Esophagus mucosa (tissue), 1 donor: ENCODE measurements at places on chromosomes 16 and 17. TPM values are rescaled to one million over a fixed set of nuclear protein-coding genes. Genes with fewer than 3 reads are reported as not detected.

- ATAC-seq: no peak
Observed at GRCh38 chr17:49343273-49343672, 18.8 kb downstream of the ZNF652 start.

DNA sequence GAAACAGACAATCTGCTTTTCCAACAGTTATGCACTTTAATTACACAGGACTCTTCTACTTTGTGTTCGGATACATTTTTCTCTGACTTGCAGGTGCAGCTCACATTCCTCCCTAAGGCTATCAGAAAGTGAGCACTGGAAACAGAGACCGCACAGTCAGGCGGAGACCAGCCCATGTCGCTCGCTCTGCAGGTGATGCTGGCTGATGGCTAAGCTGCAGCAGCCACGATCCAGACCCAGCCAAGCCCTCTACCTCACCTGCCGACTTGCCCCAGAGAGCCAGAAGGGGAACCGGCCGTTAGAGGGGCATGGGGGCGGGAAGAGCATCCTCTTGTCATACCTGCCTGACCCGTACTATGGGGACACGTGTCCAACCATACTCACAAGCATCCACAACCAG, 33.8 kb downstream of the MAP1LC3B start:
- no peak for ATAC-seq

DNA sequence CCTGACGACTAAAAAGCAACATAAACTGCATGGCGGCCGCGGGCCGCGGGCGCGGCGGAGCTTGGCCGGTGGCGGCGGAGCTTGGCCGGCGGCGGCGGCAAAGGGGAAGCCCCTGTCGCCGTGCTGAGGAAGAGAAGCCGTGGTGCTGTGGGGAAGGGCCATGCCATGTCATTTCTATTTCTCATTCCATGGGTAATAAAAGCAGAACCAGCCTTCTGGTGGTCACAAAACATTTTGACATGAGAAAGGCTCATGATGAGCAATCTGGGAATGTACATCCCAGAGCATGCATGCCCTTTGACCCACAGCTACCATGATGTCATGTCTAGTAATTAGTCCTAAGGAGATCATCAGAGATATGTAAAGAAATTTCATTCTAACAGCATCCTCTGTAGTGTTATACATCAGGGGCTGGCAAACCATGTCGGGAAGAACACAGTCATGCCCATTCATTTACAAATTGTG, 23.9 kb upstream of the HEATR6 start:
- peak; percentile 67 for ATAC-seq

DNA sequence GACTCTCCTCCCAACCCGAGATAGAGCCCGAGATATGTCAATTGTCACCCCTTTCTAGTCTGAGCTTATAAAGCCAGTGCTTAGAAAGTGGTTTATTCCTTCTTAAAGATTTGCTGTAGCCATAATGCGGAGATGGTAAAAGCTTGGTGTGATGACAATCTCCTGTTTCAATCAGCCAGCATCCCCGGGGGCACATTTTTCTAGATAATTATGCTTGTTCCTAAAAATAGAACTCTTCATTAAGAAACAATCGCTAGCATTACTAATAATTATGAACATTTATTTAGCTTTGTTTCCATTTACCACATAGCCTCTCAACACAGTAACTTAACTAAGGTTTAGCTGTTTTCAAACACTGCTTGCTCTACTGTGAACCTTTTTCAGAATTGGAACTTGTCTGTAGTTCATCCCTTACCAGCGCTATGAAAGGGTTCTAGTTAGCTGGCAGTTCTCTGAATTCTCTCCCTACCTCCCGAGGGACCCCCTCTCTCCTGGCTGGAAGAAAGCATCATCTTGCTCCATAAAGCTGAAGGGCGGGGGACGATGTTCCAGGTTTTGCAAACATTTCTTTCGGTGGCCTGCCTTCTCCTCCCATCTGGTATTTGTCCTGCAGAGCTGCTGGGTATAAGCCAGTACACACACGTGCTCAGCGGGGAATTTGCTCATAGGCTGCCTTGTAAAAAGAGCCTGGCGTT, 922 bp upstream of the MRPL58 start:
- peak; percentile 52 for ATAC-seq

- peak; percentile 54 for ATAC-seq
Observed at GRCh38 chr17:21286066-21286770, 1.7 kb downstream of the MAP2K3 start.

DNA sequence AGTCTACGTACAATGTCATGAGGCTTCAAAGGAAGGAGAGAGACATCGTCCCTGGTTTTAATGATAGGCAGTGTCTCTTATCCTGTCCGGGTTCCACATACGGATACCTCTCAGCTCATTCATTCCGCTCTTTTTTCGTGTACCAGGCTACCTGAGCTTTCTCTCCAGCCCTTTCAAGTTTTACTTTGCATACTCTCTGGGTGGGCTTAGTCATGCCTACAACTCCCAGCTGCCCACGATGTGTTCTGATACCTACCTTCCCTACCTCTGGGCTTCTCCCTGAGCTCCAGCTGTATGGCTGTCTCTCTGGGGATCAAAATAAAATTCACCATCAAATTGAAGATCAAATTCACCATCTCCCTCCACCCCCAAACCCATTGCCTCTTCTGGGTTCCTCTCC, 354.0 kb upstream of the EEF2KMT start:
- no peak for ATAC-seq

DNA sequence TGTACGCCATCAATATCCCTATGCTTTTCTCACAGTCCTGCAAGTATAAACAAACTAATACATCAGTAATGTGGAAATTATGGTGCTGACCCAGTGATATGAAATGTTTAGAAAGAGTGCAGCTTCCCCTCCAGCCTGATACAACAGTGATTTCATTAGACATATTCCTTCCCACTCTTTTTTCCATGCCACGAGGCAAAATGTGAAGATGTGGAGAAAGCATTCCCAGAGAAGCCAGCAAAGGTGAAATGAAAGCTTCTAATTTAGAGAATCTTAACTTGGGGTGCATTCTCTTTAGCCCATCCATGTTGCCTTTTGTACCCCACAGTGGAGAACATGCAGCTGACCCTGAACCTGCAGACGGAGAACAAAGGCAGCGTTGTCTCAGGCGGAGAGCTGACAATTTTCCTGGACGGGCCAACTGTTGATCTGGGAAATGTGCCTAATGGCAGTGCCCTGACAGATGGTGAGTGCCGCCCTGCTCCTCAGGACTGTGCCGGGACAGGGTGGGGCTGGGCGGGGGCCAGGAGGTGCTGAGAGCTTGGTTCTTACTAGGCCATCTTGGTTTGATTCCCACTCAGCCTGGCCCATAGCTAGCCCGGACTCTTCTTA, 77.8 kb downstream of the WWP2 start:
- ATAC-seq: peak; percentile 46

GRCh38 chr17:17877529-17878358, 41.0 kb upstream of the SREBF1 start:
- peak; percentile 79 for ATAC-seq

DNA sequence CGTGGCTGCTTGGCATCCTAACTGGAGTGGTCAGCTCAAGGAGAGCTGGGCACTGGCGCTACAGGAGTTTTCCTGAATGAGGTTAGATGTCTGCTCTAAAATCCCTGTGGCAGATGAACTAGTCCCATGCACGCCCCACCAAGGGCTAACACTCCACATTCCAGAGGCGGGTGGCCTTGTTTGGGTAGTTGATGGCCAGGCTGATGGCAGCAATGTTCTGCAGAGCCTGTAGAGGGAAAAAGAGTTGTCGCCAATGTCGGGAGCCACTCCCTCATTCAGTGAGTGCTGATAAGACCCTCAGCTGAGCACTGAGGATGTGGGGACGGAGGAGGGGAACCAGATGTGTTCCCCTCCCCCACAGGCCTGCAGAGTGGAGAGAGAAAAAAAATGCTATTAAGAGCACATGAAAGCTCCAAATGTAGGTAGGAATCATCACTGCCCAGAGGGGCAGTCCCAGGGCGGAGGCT, 42.5 kb upstream of the ATP2A3 start:
- no peak for ATAC-seq

DNA sequence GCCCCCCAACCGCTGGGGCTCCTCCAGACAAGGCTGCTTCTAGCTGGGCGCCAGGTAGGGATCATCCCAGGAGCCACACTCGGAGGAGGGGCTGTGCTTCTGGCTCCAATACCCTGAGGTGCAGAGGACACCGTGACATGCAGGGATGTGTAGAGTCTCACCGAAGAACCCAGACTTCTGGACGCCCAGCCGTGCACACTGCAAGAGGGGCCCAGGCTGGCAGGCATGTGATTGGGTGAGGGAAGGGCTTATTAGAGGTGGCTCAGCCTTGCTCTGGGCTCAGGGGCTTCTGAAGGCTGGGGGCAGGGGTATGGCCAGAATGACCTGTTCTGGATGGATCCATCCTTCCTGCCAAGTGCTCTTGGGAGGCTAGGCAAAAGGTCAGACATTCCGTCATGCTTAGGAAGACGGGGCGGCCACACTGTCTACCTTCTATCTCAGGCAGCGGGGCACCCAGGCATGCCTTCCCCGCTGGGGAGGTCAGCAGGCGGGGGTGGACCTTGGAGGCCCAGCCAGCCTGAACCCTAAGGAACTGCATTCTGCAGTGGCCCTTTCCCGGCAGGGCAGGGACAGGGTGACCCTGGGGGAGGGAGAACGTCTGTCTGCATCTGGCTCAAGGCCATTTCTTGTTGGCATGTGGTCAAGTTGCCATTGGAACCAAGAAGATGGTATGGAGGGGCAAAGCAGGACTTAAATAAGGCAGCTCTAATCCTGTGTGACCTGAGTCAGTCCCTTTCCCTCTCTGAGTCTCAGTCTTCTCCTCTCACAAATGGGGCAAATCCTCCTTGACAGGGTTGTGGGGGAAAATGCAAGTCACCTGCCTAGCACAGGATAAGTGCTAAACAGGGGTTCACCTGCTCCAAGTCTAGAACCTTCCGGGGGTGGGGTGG, 5.8 kb upstream of the ADGRG1 start:
- ATAC-seq: no peak

GRCh38 chr17:49727380-49727779, 19.6 kb upstream of the SLC35B1 start:
- ATAC-seq: no peak

P2RX1 gene
- total RNA-seq: 0.68 TPM

NME2 gene
- total RNA-seq: 683 TPM

NKD1 gene
- 1.9 TPM for total RNA-seq

RASD1 gene
- 0.60 TPM for total RNA-seq
